ENCODE measurements at places on chromosomes 6 and 20.

DNA sequence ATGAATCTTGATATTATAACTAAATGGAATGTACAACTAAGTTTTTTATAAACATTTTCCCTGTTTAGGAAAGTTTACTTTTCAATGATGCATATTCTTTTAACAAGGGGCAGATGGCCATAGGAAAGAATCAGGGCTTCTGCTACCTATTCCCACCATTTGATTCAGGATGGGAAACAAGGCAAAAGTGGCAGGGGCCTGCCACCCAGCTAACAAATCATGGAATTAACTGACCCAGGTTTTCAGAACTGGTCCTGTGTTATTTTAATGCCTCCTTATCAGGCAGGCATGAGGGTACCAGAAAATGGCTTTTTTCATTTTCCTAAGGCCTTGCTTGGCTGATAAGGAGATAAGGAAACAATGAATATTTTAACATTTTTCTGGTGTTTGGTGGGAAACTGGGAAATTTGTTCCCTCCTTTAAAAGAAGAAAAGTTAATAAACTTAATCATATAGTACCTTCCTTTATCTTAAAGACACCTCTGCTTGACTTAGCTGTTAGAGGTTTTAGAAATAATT, 6.7 kb downstream of the POU3F2 start:
- no peak for DNase-seq

GRCh38 chr20:7790189-7790588, 150.1 kb downstream of the HAO1 start:
- DNase-seq, result no peak

- no peak for DNase-seq
Observed at GRCh38 chr20:47568019-47568418, 66.3 kb downstream of the NCOA3 start.

DNA sequence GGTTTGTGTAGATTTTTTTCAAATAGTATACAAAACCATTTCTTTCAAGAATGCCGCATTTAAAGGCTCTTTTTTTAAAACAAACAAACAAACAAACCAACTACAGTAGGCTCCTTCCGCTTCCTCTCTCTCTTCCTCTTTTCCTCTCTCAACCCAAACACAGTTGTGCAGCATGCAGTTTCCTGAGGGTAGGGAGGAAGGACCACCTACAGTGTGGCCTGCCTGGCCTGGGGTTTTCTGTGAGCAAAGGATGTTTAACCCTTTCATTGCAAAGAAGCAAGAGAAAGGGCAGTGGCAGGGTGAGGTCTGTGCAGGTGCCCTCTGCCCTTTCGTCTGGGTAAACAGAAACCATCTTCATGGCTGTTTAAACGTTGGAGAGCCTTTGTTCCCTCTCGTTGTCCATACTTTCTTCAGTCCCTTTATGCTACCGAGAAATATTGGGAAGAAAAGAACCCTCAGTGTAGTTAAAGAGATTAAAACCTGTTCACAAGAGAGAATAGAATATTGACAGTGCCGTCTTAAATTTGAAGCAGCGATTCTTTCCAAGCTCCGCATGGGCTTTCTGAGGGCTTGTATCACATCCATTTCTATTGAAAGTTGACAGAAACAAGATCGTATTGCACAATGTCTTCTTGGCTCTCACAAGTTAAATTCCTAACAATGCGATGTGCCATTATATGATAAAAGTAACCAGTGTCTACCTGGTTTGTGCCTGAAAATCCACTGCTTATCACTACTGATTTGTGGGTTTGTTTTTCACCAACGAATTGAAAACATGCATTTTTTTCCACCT, 215.5 kb upstream of the SNX9 start:
- DNase-seq, result no peak

DNA sequence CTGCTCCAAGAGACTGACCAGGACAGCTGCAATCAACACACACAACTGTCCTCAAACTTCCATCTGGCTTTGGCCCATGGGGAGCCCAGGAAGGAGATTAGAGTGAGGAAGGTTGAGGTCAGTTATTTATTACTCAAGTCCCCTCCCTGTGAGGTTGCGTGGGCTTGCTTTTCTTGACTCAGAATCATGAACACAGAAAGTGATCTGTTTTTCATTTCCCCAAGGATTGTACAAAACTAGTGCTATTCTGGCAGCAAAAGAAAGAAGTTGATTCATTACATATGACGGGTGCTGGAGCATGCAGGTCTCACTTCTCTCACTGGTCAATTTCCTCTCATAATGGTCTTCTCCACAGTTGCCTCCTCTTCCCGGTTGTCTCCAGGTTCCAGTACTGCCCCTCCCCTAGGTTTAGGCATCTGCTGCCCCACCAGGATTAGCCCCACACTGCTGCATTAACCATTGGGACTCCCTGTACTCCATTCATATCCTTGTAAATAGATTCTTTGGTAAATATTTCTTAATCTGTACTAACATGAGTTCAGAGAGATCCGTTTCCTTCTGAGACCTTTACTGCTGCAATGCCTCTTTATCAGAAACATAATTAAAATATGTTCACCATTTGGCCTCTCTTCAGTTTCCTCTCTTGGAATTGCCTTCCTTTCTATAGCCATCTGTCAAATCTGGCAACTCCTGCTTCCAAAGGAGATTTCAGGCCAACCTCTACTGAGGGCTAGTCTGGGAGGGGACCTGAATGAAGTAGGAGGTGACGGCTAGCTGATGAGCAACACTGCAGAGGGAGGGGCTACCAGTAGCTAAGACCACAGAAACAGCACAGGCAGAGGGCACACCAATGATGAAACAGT, 888.8 kb downstream of the QKI start:
- no peak for DNase-seq

GRCh38 chr6:157219201-157220200, 103.8 kb downstream of the TMEM242 start:
- DNase-seq, result no peak

GRCh38 chr6:23498013-23498412, 628.0 kb upstream of the NRSN1 start:
- no peak for DNase-seq

- no peak for DNase-seq
Observed at GRCh38 chr20:24605937-24606455, 136.6 kb downstream of the SYNDIG1 start.

- no peak for DNase-seq
Observed at GRCh38 chr6:129730477-129731165, 20.6 kb upstream of the ARHGAP18 start.

DNA sequence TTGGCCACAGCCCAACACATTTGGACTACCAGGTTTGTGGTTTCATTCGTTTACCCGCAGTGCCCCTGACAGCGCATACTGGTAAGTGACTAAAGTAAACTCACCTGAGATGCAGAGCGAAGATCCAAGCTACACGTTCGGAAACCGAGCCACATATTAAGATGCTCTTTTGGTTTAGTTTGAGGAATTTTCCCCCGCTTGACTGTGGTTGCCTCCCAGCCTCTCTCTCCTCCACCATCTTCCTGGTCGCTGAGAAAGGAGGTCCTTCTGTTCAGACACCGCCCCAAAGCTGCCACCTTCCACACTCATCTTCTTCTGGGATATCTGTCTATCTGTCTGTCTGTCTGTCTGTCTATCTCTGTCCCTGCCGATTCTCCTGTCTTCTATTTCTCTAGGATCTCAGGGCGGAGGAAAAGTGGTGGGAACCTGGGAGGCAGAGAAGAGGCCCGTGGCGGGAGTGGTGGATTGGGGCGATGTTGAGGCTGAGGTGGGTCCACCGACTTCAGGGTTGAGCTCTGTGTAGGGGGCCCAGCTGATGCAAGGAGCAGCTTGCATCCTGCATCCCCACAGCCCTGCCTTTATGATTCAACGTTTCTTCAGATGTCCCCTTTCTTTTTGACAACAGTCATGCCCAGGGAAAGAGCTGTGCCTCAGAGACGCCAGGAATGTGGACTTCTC, 196.9 kb upstream of the ZNF184 start:
- no peak for DNase-seq

GRCh38 chr20:33773412-33774089, 37.6 kb upstream of the CHMP4B start:
- no peak for DNase-seq

DNA sequence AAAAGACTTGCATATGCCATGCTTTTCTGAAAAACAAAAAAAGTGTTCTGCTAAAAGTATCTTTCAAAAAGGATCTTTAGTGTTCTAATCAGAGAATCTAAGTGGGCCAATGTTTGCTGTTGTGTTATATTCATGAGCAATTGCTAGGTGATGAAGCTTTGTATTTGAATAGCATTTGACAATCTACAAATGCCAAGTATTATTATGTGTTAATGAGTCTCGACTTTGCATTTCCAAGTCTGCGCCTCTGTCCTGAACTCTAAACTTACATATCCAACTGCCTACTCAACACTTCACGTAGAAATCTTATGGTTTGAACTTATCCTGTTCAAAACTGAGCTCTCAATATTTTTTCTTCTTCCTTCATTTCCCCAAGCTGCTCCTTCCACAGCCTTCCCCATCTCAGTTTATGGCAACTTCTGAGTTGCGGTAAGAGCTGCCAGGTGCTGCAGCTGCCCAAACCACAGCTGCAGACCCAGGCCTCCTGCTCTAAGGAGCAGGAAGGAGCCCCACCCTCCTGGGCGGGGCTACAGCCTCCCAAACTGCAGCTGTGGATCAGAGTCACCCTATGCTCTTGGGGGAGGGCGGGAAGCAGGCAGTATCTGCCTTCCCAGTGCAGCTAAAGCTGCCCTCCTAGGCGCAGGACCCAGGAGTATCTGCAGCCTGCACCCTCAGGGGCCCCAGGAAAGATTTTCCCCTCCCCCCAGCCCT, 16.7 kb upstream of the MAK start:
- no peak for DNase-seq

DNA sequence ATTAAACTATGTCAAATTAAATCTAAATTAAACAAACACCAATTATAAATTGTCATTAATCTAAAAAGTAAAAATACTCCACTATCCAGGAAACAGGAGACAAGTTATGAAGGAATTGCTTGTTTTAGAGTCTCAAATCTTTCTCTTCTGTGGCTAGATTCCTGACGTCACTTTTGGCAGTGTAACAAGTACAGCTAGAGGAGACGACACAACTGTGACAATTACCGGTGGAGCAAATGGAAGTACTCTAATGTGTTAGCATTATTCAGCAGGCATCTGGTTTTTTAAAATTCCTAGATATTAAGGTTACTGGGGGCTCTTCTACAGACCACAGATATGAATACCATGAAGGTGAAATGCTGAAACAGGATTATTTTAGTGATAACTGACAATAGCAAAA, 1042.7 kb downstream of the EPHA7 start:
- DNase-seq, result no peak

DNA sequence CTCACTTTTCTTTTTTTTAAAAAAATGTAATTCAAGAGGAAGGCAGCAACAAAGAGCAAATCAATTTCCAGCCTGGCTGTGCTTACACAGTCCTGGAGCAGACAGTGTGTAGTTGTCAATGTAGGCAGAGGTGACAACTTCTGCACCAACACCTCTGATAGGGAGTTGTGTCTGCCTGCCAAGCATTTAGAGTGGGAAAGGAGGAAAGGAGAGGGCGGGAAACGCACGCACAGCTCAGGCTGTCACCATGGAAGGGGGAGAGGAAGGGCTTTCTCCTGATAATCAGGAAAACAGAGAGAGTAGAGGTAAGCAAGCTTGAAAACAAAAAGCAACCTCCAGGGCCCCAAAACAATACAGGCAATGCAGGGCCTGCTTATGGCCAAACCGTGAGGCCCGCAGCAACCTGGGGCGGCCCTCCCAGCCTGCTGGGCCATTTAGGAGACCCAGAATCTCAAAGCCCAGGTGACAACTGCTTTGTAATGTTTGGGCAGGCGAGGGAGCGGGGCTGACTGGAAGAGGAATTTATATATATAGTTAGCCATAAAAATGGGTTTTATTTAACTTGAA, 41.5 kb upstream of the GFOD1 start:
- DNase-seq, result no peak

- no peak for DNase-seq
Observed at GRCh38 chr20:24754691-24755090, 194.4 kb upstream of the CST7 start.

- no peak for DNase-seq
Observed at GRCh38 chr20:47309806-47310426, 46.6 kb downstream of the ZMYND8 start.

GRCh38 chr20:54626126-54626525, 150.7 kb downstream of the DOK5 start:
- DNase-seq, result no peak

DNA sequence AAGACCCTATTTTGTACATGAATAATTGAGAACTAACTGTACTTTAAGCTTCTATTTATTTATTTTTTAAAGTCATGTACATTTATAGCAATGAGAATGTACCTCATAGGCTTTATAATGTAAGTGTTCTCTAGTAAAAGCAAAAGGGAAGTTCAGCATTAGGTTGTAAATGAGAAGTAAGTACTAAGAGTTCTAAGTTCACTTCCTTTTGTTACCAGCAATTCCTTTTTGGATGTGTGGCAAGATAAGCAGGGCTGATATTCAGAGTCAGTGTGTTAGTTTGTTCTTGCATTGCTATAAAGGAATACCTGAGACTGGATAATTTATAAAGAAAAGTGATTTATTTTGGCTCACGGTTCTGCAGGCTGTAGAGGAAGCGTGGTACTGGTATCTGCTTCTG, 54.0 kb upstream of the CCN2 start:
- DNase-seq, result no peak

GRCh38 chr6:167130008-167130677, 7.2 kb downstream of the CCR6 start:
- no peak for DNase-seq

GRCh38 chr6:105651969-105652368, 249.1 kb upstream of the PREP start:
- no peak for DNase-seq

- no peak for DNase-seq
Observed at GRCh38 chr6:24662236-24662635, 4.5 kb downstream of the TDP2 start.

- DNase-seq, result no peak
Observed at GRCh38 chr6:115948751-115949150, 111.9 kb downstream of the FRK start.

DNA sequence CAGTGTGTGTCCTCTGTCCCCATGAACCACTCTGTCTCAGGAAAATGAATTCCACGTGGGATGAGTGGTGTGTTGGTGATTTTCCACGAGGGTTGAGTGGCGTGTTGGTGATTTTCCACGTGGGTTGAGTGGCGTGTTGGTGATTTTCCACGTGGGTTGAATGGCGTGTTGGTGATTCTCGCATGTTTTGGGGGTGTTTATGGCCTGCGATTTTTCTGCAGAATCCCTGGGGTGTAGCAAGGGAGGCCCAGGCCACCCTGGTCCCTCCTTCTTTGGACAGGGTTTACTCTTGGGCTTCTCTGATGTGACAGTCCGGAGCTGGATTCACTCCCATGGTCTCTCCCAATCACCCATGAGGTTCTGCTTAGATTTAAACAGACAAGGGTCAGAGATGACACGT, 90.6 kb upstream of the FRMD1 start:
- no peak for DNase-seq

- DNase-seq, result no peak
Observed at GRCh38 chr6:113616701-113617274, 240.4 kb upstream of the MARCKS start.
